Mesendoderm (in vitro differentiated cells): ENCODE measurements at places on chromosomes 1 and 21.

DNA sequence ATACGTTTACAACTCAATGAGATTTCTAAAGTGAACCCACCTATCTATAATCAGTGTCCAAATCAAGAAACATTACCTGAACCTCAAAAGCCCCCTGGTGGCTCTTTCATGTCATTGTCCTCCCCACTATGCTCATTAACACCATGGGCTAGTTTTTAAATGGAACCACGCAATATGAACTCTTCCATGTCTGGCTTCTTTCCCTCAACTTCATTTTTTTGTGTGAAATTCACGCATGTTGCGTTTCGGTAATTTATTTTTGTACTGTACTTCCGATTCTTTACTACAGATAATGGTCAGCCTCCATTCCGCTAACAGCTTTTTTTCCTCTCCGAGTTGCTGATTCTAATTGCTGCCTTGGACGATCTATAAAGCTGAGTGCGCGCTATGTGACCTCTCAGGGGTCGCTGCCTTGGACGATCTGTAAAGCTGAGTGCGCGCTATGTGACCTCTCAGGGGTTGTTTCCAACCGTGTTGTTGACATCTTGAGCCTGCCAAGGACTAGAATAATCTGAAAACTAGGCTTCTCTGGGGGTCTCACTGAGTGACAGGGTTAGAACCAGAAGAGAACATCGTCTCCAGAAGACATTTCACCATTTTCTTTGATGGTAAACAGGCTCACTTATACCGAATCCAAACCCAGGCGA lies 1.1 kb upstream of the CACYBP start:
- peak overlapping the region; percentile 45 for H3K27ac ChIP-seq
- no peaks in the 10 kb centered on the region for H3K27me3 ChIP-seq
- H3K4me3 ChIP-seq = peak overlapping the region; percentile 29
- no peaks in the 10 kb centered on the region for H3K4me1 ChIP-seq
- H3K36me3 ChIP-seq = no peaks in the 10 kb centered on the region

DNA sequence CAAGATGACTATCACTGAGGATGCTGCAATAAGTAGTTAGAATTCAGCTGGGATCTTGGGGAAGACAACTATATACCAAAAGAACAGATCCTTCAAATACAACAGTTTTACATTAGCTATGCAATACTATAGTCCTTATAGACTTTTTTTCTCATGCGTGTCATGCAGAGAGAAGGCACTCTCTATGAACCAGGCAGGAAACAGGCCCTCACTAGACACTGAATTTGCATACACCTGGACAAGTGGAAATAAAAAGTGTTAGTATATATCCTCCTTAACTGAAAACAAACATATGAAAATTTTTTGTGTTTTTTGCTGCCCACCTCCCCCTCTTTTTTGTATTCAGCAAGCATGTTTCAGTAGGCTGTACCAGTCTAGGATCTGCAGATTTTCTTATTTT lies 29.9 kb downstream of the TMCO1 start:
- DNase-seq = no peak
- H3K4me1 ChIP-seq = no peaks in the 10 kb centered on the region
- no peaks in the 10 kb centered on the region for H3K27me3 ChIP-seq

GRCh38 chr1:2240270-2241156 lies 12.4 kb downstream of the SKI start:
- H3K4me1 ChIP-seq = peaks cover 1% of the 10 kb centered on the region
- no peak overlapping the region for H3K27ac ChIP-seq
- no peak overlapping the region for H3K4me3 ChIP-seq

GRCh38 chr21:42103843-42104242 lies 32.7 kb downstream of the UMODL1 start:
- H3K27me3 ChIP-seq = no peaks in the 10 kb centered on the region
- H3K4me3 ChIP-seq = no peak overlapping the region
- no peak for DNase-seq
- no peaks in the 10 kb centered on the region for H3K4me1 ChIP-seq
- H3K36me3 ChIP-seq = no peaks in the 10 kb centered on the region
- H3K27ac ChIP-seq = no peak overlapping the region

- H3K27me3 ChIP-seq = no peaks in the 10 kb centered on the region
- no peak for DNase-seq
- no peaks in the 10 kb centered on the region for H3K36me3 ChIP-seq
- no peak overlapping the region for H3K4me3 ChIP-seq
- H3K4me1 ChIP-seq = peaks cover 2% of the 10 kb centered on the region
These were observed 7.3 kb downstream of the MYBPH start for GRCh38 chr1:203168256-203168786.
